ENCODE measurements at places on chromosomes 3 and 15.

GRCh38 chr15:91549581-91549980 lies 303.9 kb upstream of the SLCO3A1 start:
- DNase-seq, result no peak

- DNase-seq, result no peak
Observed at GRCh38 chr3:50559702-50560101, 7.8 kb downstream of the C3orf18 start.

GRCh38 chr15:58684751-58685150 lies 64.8 kb downstream of the ADAM10 start:
- DNase-seq, result no peak

GRCh38 chr15:69926006-69926405 lies 171.7 kb downstream of the TLE3 start:
- no peak for DNase-seq

DNA sequence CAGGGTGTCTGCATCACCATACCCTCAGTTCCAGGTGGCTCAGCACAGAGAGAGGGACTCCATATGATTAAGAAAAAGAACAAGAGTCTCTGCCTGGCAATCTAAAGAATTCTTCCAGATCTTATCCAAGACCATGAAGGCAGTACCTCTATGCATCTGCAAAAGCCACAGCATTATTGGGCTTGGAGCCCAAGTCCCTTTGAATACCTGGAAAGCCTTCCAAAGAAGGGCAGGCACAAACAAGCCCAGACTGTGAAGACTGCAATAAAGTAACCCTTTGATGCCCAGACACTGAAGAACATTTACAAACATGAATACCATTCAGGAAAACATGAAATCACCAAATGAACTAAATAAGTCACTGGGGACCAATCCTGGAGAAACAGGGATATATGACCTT lies 60.9 kb upstream of the DIPK2A start:
- DNase-seq, result no peak

GRCh38 chr3:25442486-25442885 lies 14.4 kb downstream of the RARB start:
- DNase-seq, result no peak

DNA sequence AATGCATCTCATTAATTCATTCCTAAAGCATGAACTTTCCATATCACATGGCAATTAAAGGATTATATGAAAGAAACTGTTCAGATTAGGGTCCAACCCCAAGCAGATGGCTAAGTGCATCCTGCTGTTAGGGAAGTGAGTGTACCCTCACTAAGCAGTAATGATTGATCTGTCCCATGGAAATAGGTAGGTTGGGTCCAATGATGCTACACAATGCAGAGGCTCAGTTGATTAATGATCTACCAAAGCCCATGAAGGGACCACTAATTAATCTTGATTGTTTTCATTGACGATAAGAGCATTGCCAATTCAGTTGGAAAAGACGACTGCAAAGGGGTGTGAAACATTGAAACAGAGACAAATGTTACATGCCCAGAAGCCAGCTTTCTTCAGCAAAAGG lies 194.5 kb upstream of the LRTM1 start:
- no peak for DNase-seq

GRCh38 chr15:62719316-62719715 lies 323.2 kb upstream of the TPM1 start:
- DNase-seq, result no peak

GRCh38 chr15:44038755-44039191 lies 156.3 kb downstream of the FRMD5 start:
- no peak for DNase-seq

- DNase-seq, result no peak
Observed at GRCh38 chr3:49378249-49378895, 20.2 kb upstream of the GPX1 start.

DNA sequence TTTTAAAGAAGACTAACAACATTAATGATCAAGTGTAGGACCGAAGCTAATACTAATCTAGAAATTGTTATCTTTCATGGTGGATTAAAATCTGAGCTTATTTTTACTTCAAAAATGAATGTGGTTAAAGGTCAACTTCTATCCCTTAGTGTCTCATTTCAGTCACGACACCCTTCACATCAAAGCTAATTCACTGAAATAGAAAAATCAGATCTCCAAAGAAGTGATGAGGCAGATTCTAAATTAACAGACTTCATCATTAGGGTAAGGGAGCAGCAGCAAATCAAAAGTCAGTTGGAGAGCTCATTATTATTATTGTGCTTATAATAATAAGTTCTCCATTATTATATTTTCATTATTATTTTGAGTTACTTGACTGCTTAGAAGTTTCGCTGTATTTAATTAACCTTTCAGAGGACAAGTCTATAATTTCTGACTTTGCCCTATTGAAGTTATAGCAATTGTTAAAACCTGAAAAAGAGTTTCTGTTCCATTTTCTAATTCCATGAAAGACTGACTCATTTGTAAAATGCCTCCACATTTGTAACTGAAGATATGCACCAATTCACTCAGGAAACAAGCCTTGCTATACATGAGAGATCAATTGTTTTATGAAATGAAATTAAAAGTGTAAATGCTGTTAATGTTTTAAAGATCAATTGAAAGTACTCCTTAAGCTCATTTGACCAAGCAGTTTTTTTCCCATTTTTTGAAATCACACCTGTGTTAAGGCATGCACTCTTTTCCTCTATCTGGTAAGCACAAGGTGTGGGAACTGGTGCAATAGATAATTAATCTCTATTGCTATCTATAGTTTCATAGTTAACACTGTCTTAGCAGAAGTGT lies 23.1 kb upstream of the CMC1 start:
- no peak for DNase-seq

- no peak for DNase-seq
Observed at GRCh38 chr3:175312791-175313190, 453.7 kb downstream of the NAALADL2 start.

- no peak for DNase-seq
Observed at GRCh38 chr15:26109203-26109602, 246.1 kb upstream of the ATP10A start.

DNA sequence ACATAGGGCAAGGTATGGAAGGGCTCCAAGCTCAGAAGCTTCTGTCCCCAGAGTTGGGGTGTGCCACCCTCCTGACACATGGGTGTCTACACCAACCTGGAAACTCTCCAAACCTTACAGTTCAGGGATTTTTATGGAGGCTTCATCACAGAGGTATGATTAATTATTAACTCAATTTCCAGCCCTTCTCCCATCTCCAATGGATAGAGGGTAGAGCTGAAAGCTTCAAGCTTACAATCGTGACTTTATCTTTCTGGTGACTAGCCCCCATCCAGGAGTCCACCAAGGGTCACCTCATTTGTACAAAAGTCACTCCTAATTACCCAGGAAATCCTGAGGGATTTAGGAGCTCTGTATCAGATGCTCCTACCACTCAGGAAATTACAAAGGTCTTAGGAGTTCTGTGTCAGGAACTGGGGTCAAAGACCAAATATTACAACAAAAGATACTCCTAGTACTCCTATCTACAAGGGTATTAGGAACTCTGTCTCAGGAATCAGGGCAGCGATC lies 62.7 kb downstream of the TFDP2 start:
- no peak for DNase-seq

DNA sequence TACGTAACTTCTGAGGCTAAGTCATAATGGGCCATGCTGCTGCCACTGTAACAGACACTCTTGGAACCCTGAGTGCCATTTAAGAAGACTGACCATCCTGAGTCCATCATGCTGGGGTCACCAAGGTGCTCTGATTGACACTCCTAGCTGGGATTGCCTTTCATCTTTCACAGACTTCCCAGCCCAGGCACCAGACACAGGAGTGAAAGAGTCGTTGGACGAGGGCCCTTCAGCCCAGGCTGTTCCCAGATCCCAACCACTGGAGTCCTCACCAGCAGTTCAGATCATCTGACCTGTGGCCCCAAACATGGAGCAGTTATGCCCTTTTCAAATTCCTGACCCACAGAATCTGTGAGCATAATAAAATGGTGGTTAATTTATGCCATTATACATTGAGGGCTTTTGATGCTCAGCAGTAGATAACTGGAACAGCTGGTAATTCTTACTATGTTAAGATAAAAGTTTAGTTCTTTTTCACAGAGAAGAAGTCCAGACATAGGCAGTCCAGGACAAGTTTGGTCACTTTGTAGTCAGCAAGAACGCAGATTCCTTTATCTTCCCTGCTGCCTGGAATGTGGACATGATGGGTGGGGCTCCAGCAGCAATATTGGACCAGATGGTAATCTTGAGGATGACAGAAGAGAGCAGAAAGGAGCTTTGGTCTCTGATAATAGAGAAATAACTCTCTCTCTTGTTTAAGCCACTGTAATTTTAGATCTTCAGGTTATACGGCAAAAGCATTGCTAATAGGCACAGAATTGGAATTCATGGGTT lies 7.3 kb upstream of the EHD4 start:
- no peak for DNase-seq
